T-helper 2 cell (primary cell): ENCODE measurements at places on chromosomes 2 and 18.

DNA sequence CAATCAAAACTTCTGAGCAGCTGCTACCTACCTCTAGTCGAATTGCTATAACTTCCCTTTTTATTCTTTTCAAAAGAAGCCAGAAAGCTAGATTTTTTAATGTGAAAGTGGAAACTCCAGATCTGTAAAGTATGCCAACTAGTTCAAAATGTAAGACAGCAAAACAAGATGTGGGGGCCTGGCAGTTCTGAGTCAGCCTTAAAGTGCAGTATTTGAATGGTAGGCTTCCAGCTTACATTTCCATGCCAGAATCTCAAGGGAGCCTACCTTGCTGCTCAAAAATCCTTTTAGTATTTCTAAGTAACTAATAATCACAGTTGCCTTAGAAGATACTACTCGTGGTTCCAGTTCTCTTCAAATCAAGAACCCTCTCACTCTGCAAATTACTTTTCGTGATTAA, 1288.7 kb downstream of the LRP1B start:
- no peak for DNase-seq

GRCh38 chr2:144331674-144332355, 188.1 kb downstream of the ZEB2 start:
- peak; percentile 59 for DNase-seq

GRCh38 chr2:200317975-200318374, 11.5 kb downstream of the SPATS2L start:
- DNase-seq = no peak

GRCh38 chr2:43791035-43791765, 17.4 kb downstream of the DYNC2LI1 start:
- DNase-seq = no peak

GRCh38 chr2:95667480-95667879, 75.7 kb downstream of the TRIM43 start:
- no peak for DNase-seq

DNA sequence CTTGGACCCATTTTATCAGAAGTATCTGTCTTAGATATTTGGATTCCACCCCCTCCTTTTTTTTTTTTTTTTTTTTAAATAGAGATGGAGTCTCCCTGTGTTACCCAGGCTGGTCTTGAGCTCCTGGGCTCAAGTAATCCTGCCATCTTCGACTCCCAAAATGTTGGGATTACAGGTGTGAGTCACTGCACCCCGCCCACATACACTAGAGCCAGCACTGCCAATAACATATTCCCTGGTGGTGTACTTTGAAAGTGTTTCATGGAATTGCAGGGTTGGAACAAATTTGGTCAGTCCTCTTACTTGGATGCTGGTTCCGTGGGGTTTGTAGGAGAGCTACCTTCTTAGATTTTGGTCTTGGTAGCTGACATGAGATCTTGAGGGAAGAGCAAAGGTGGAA, 15.0 kb downstream of the PDCL3 start:
- no peak for DNase-seq

- no peak for DNase-seq
Observed at GRCh38 chr2:1488851-1489250, 75.6 kb downstream of the TPO start.

DNA sequence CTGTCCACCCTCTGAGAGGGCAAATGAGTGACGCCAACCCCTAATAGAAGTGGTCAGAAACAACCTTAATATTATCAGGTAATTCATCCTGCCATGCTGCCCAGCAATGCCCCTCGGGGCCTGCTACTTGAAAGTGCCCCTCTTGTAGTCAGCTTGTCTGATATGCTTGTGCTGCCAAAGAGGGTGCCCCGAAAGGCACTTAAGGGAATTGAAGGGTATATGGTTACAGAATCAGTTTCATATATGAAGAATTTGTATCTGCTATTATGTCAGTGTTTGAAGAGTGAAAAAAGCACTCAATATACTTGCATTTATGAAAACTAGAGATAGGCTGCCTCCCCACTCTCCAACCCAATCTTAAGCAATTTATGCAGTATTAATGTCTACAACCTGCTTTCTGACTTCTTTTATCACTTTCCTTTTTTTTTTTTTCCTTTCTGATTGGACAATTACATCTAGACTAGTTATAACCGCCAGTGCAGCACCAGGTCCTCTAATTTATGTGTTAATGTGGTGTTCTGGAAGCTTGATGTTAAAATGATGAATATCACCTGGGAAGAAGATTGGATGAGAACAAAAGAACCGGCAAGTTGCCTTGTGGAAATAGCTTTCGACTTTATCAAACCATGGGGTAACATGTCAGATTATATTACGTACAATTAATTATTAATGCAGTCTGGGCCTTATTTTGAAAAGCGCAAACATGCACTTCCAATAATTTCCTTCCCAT, 646.9 kb upstream of the ACVR2A start:
- DNase-seq = no peak

GRCh38 chr2:222545823-222546795, 109.8 kb downstream of the FARSB start:
- no peak for DNase-seq

- DNase-seq = no peak
Observed at GRCh38 chr2:86492048-86492453, 50.9 kb downstream of the KDM3A start.

- no peak for DNase-seq
Observed at GRCh38 chr2:9693196-9693491, 62.3 kb upstream of the YWHAQ start.

DNA sequence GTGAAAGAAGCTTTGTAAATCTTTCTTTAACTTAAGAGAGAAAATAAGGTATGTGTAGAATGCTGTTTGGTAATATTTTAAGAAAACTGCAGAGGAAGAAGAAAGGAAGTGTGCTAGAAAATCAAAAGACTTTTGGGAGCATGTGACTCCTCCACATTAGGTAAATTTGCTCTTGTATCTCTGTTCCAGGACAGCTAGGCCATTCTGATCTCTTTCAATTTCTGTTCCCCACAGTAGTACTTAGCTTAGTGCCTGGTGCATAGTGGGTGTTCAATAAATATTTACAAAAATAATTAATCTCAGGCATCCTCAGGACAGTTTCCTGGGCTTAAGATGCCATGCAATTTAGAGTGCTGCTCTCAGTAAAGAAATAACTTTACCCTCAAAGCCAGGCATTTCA, 105.0 kb downstream of the GPD2 start:
- DNase-seq = no peak

DNA sequence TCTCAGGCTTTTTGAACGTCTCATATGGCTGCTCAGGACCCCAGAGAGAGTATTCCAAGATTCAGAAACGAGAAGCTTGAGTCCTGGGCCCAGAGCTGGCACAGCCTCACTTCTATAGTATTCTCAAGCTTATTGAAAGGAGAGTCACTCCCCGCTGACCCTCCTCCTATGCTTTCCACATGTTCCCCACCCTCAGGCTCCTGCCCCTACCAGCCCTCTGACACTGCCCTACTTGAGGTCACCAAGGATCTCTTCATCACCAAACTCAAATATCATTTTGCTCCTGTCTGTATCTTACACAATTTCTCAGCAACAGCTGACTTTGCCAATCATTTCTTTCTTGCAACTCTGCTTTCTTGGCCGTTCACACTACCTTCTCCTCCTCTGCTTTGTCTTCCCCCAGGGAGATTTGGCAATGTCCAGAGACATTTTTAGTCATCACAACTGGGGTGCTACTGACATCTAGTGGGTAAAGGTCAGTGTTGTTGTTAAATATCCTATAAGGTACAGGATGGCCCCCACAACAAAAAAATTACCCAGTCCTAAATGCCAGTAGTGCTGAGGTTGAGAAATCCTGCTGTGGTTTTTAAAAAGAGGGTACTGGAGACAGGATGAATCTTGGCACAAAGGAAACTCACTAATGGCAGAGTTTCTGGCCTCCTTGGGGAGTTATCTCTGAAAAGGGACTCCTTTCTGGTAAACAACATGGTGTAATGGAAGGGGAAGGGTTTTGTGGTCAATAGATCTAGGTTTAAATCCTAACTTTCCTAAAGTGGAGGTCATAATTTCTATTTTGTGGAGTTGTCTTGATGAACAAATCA, 26.9 kb upstream of the INSIG2 start:
- no peak for DNase-seq

- no peak for DNase-seq
Observed at GRCh38 chr2:230796280-230796862, 68.4 kb upstream of the ITM2C start.

DNA sequence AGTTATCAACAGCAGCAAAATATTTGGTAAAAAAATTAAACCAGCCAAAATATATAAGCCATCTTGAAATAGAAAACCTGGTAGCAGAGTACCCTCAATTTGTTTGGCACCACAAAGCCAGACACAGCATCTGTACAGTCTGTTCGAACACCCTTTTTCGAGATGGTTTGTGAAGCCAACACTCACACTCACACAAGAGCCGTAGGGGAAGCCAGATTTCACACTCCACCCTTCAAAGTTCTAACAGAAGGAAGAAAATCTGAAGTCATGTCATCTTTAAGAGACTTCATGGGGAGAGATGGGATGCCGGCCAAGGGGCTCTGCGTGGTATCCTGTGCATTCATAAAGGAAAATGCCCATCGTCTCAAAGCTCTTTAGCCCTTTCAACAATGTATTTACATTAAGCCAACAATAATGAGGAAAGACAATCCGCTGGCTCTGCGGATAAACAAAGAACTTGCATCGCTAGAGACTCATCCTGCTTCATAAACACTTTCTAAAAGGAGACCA, 451.5 kb upstream of the CHST9 start:
- DNase-seq = no peak

- no peak for DNase-seq
Observed at GRCh38 chr2:138155304-138155703, 191.0 kb downstream of the HNMT start.

- no peak for DNase-seq
Observed at GRCh38 chr2:32835148-32835547, 111.6 kb upstream of the LTBP1 start.

DNA sequence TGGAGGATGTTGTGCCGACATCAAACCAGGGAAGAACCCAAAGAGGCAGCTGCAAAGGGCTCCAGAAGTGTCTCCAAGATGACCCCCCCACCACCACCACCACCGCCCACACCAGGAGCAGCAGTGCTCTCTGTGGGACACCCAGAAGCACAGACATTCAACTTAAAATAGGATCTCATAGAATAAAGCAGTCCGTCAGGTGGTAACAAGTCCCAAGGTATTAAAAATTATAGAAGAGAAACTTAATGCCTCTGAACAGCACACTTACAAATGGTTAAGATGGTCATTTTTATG, 155.5 kb upstream of the ID2 start:
- DNase-seq = no peak

DNA sequence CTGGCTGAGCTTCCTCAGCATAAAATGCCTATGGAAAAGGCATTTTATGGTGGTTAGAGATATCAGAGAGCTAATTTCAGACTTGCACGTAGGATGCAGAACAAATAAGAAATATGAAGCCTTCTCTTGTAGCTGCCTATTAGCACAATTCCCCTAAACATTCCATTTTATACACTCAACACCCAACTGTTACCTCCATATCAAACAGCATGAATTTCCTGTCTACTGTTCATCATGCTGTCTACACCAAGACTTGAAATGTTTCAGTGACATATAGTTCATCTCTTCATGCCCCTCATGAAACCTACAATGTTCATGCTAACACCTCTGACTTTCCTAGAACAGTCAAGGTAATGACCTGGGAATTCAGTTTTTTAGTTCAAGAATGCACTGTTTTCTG, 249.9 kb downstream of the PIEZO2 start:
- no peak for DNase-seq

DNA sequence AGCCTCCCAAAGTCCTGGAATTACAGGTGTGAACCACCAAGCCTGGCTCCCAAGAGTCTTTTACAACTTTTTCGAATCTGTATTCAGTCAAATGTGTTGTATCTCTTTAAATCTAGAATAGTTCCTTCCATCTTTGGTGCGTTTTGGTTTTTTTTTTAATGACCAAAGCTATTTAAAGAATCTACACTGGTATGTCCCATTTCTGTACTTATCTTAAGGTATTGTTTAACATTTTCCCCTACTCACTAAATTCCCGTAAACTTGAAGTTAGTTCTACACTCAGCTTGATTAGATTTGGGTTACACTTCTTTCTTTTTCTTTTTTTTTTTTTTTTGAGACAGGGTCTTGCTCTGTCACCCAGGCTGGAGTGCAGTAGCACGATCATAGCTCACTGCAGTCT, 63.8 kb downstream of the TMEM237 start:
- DNase-seq = no peak

GRCh38 chr2:68837164-68837860, 33.9 kb downstream of the BMP10 start:
- DNase-seq = peak; percentile 51

DNA sequence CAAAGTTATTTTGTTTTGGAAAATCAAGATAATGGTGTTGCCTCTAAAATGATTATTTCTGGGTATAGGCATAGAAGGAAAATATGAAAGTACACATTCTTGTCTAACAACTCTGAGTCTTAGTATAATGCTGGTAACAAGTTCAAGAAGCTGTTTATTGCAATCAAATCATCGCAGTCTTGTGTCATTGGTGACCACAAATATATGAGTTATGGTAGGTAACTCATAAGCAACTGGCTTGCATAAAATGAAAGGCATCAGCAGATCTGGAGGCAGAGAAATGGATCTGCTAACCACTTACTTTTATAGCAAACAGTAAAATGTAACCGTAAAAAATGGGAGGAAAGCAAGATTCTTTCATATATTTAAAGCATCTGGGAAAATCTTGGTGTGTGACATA, 156.2 kb upstream of the TCF4 start:
- no peak for DNase-seq

DNA sequence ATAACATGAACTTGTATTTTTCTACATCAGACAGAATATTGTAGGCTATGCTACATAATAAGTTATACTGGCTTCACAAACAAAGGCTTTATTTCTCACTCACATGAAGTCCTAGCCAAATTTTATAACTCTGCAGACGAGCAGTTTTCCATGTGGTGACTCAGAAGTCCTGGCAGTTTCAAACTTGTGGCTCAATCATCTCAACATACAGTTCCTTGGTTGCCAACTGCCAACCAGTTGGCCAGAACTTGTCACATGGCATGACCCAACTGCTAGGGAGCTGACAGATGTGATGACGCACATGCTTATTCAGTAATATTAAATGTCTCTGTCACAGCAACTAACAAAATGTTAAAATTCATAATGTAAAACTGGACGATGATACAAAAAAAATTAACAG, 63.8 kb upstream of the ZC3H15 start:
- DNase-seq = no peak

DNA sequence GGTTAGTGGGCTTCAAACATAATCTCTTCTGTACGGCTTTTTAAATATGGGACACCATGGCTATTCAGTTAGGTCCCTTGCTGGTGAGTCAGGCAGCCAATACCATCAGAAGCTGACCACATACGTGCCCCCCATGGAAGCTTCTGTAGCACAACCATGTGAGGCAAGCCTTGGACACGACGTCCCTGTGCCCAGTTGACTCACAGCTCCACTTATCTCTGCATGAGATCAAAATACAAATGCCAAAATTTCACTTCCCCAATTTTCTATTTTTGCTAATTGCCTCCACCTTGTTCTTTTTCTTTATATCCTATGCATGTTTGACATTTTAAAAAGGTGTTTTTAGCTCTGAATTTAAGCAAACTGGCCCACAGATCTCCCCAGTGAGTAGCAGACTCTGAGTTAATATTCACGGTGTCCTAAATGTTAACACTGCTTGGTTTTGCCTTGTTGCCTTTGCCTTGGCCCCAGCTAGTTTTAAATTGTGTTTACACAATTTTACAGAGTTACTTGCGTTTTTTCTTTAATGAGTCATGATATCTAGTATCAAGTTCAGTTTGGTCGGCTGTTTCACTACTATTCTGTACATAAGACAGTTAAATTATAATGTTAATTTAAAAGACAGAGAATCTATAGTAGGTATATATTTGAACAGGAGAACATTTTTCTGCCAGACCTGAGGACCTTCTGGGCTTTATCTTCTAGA, 77.5 kb downstream of the CDCA7 start:
- DNase-seq = no peak

GRCh38 chr2:12501469-12502158, 215.1 kb upstream of the TRIB2 start:
- peak; percentile 97 for DNase-seq
